ENCODE measurements at places on chromosomes 4 and X.
A peak's percentile ranks its signal among the peaks of the same experiment; 100 is the strongest.

- no peak for DNase-seq
Measured at GRCh38 chr4:145511913-145512522, 30.4 kb downstream of the SMAD1 start.

- DNase-seq, result no peak
Measured at GRCh38 chrX:104189837-104190236, 23.6 kb downstream of the FAM199X start.

DNA sequence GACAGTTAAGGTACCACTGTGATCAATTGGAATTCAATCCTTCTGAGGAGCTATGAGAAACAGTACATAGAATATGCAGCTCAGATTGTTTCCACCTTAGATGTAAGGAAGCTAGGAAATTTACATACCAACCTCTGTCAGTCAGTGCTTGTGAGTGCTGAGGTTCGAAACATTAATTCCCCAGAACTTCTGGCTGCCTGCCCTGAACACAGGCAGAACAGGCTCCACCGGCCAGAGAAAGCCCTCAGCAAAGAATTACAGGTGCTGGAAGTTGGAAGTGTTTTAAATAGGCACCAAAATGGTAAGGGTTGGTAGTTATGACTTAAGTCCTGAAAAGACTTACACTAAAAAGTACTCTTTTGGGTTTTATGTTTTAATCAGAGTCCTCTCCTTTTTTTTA is 651.8 kb downstream of the C4orf33 start:
- DNase-seq, result no peak

GRCh38 chrX:102651242-102652011 is at the start of gene GPRASP1:
Gene GPRASP1 (plus strand): TSS chrX:102651483. CDS start chrX:102653914, 2,431 bp downstream.
- DNase-seq, result no peak

- no peak for DNase-seq
Measured at GRCh38 chr4:139419388-139419914, 34.5 kb upstream of the RAB33B start.

DNA sequence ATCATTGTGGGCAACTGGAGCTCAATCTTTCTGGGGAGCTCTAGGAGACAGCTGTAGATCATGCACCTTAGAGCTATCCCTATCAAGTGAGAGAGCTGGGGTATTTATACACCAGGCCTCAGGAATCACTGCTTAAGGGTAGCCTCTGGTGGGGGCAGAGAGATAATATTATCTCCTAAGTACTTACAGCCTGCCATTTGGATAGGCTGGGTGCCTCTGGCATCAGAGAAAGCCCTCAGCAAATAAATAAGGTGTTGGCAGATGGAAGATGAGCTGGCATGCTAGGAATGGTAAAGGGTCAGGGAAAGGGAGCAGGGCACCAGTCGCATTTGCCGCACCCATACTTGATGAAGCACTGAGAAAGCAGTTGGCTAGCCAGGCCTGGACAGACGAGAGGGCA is 75.9 kb downstream of the HCCS start:
- DNase-seq, result no peak

DNA sequence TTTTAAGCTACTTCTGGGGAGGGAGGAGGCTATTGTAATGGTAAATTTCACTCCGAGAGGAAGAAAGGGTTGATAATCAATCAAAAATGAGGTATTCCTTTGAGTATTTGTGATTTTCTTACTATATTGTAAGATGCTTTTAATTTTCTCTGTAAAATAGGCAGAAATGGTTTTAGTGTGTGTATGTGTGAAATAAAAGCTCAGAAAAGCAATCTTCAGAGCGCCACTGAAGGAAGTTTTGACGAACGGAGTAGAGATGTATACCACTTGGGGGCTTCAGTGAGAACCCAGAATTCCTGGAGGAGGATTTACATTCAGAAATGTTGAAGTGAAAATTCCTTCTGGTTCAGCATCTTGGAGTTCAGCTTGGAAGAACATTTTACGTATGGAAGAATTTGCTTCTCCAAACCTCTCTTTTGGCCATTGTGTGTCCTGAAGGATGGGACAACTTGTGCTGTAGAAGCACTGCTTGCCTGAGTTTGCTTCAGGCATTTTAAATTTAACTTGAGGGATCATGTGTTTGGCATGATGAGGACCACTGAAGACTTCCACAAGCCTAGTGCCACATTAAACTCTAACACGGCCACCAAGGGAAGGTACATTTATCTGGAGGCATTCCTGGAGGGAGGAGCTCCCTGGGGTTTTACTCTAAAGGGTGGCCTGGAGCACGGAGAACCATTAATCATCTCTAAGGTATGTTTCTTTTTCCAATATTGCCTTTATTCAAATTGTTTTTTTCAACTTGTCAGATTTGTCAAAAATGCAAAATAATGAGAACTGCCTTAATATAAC is 695 bp downstream of the SHROOM3 start:
- DNase-seq, result no peak

DNA sequence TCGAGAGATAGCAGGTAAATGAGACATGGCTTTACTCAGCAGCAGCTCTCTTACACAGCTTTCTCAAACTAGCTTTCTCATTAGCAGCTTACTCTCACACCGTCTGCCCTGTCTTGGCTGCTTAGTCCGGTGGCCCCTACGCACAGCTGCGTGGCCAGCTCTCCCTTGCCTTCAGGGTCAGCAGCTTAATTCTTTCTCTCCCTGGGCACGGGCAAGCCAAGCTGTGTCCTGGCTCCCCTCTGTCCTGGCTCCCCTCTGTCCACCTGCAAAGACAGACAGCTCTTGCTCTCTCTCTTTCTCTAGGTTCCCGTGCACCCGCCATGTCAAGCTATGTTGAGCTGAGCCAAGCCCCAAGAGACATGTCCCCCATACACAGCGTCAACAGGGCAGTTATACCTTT is 39.4 kb downstream of the ZNF185 start:
- no peak for DNase-seq

GRCh38 chrX:130295519-130296296 is 27.0 kb upstream of the ZNF280C start:
- DNase-seq, result no peak

GRCh38 chrX:40262157-40263013 is 164.6 kb upstream of the BCOR start:
- DNase-seq, result peak; percentile 56

DNA sequence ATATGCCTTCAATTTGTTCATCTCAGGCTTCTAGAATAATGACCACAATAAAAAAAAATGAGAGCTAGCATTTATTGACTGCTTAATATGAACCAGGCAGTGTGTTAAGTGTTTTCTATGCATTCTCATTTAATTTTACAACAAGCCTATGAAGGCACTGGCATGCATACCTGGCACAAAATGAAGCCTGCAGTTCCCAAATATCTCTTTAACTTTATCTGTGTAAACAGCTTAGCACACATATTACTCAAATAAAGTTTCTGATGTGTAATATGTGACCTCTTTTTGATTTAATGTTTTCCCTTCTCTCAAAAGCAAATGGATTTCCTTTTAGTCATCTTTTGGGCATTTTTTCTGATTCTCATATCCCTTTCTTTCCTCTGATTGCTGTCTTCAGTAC is 671.8 kb downstream of the PCDH7 start:
- no peak for DNase-seq

DNA sequence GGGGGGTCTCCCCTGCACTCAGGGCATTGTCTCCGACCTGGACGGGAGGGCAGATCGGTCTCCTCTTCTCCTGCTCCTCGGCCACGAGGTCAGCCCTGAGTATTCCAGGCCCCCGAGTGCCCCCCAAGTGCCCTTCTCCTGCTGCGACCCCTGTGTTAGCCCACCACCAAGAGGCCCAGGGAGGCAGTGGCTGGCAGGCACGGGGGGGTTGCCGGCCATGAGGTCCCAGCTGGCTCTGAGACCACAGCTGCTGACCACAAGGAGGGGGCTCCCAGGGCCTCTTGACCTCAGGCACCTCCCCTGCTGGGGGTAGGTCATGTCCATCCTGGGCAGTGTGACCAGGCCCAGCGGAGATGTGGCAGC is 186.1 kb upstream of the PSAPL1 start:
- DNase-seq, result no peak

- DNase-seq, result no peak
Measured at GRCh38 chr4:33975995-33976394, 2268.3 kb downstream of the ARAP2 start.

GRCh38 chrX:44889824-44890223 is 16.8 kb downstream of the KDM6A start:
- DNase-seq, result no peak

GRCh38 chrX:143648705-143649104 is 12.8 kb upstream of the SLITRK4 start:
- DNase-seq, result no peak

- DNase-seq, result no peak
Measured at GRCh38 chrX:14027511-14028019, 2.1 kb downstream of the GEMIN8 start.
